ENCODE measurements at places on chromosomes 3 and 15. TPM values are rescaled to one million over a fixed set of nuclear protein-coding genes. Genes with fewer than 3 reads are reported as not detected.

PPP4R2 gene
- 39.4 TPM for total RNA-seq

ADAMTS7 gene
- 27.4 TPM for total RNA-seq

ZNF80 gene
- total RNA-seq, result not detected

GABRR3 gene
- total RNA-seq, result not detected

COL6A5 gene
- total RNA-seq, result not detected

IGSF11 gene
- not detected for total RNA-seq

CACNA2D2 gene
- 0.55 TPM for total RNA-seq

DNA sequence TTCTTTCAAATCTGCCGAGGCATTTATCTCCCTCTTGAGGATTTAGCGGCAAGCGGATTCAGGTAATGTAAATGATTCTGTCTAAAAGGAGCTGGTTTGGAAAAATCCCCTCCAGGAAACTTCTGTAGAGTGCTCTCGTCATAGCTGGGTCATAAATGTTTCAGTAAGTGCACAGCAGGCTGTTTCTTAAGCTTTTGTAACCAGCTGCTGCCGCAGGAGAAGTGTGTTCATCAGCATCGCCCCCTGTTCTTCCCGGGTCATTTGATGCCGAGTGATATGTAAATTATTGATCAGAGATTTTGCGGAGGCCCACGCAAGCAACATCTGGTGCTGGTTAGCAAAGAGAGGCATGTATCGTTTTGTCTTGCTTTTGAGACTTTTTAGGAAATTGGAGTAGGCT lies 53.1 kb downstream of the DNASE1L3 start:
- DNase-seq, result no peak

- no peak for DNase-seq
These were observed 28.5 kb downstream of the LIPC start for GRCh38 chr15:58460116-58460790.

GRCh38 chr3:28326458-28326926 lies 22.0 kb upstream of the ZCWPW2 start:
- no peak for DNase-seq

GRCh38 chr15:45331972-45332371 lies 46.4 kb downstream of the GATM start:
- DNase-seq, result no peak

DNA sequence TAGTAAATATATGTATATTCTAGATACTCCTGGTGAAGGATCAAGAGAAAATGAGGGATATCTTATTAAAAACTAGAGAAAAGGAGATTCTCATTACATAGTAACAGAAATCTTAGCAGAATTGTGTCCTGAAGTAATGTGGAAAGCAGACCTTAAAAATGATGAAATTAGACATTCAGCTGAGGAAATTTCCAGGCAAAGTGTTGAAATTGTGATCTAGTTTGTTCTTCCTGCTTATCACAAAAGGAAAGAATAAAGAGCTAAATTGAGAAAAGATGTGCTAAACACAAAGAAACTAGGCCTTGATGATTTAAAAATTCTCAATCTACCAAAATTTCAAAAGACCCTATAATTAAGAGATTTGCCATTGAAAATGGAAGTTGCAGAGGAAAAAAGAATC lies 362.6 kb upstream of the PLSCR5 start:
- no peak for DNase-seq

DNA sequence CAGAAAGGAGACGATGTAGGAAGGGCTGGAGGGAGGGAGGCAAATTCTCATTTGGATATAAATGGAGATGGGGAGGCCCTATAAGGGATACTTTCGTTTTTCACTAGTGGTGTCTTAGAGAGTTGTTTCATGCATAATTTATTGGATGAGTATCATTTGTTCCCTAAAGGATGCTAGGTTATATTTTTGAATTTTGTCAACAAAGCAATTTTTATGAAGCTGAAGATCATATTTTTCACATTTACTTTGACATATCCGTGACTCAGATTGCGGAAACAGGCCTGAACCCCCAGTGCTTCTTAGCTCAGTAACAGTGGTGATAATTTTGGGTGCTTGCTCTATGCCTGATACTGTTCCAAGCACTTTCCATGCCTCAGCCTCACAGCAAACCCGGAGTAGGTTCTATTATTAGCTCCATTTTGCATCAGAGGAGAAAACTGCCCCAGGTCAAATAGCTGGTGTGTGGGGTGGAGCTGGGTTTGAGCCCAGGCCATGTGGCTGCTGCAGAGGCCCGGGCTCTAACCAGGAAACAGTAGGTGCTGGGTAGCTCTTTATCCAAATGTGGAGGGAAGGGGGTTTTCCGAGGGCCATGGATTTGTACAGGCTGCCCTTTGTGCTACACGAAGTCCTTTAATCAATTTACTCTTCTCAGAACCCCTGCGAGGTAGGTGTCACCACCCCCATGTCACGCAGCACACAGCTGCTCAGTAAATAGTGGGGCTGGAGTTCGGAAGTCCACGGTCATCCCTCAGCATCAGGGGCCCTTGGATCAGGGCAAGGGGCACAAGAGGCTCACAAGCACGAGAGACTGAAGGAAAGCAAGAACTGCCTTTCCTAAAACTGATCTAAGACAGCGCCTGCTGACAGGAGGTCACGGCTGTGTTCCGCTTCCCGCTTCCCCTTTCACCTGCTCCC lies 99.1 kb downstream of the SLC49A4 start:
- no peak for DNase-seq

DNA sequence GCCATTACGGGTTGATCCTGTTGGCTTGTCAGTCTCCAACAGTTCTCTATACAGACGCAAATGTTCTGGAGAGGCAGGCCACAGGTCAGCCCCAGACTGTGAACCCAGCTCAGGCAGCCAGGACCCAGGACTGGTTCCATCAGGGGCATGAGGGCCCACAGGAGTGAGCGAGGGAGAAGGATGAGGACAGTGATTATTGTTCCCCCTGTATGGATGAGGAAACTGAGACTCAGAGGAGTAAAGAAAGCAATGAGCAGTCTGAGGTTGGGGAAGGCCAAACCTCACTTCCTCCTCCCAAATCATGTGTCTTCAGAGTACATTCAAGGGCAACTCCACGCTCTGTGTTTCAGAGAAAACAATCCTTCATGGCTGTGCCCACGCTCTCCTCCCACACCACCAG lies 121.9 kb downstream of the RPLP1 start:
- no peak for DNase-seq

- peak; percentile 98 for DNase-seq
These were observed 44.0 kb downstream of the SMAD3 start for GRCh38 chr15:67109141-67110034.

- DNase-seq, result no peak
These were observed 6.8 kb downstream of the VILL start for GRCh38 chr3:37997342-37997741.

- DNase-seq, result no peak
These were observed 89.3 kb downstream of the DIPK2A start for GRCh38 chr3:144060881-144061280.

DNA sequence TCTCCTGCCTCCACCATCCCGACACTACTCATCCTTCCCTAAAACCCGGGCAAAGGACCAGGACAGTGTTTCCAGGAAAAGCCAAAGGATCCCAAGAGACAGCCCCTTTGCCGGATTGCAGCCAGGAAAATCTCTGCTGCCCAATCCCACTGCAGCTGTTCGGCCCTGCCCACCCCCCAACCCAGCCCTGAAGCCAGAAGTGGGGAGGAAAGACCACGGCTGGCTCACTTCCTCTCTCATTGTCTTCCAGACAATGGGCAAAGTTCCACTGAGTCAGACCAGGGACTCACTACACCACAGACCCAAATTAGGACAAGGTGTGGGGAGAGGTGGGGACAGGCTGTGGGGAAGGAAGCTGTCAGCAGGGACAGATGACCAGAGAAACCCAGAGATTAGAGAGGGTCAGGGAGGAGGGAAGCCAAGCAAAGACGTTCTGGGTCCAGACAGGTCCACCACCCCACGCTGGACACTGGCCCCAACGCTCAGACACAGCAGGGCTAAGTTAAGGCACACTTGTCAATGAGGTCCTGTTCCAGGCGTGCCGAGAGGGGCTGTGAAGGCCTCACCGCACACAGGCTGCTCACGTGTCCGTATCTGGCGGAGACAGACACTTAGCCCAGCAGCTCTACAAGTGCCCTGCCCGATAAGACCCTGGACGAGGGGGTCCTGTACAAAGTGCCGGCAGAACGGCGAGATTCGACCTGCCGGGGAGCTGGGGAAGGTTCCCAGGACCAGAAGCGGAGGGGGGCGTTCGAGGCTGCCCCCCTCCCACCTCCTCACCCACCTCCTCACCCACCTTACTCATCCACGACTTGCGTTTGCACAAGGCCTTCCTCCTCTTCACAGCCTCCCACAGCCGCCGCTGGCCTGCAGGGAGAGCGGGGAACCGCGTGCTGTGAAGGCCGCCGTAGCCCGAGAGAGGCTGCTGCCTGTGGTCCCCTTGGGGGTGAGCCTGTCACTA lies 21.9 kb downstream of the TNK2 start:
- DNase-seq, result no peak

- no peak for DNase-seq
These were observed 358.1 kb downstream of the CNTN4 start for GRCh38 chr3:2456788-2457187.

- DNase-seq, result no peak
These were observed 18.1 kb upstream of the VGLL4 start for GRCh38 chr3:11661827-11662226.

DNA sequence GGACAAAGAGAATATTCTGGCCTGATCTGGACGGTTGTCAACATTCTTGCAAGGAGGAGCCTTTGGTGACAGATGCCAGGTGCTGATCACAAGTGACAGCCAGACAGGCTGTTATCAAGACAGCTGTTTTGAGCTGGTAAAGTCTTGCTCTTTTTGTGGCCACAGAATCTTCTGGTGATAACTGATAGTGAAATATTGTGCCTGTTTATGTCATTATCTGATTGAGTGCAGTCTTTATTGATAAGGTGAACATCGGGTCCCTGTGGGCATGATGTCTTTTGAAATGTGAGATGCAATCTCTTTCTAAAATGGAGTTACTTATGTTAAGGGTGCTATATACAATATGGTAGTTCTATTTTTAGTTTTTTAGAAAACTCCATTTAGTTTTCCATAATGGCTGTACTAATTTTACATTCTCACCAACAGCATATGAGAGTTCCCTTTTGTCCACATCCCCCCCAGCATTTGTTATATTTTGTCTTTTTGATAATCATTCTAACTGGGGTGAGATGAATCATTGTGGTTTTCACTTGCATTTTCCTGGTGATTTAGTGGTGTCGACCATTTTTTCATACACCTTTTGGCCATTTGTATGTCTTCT lies 10.7 kb downstream of the CEP63 start:
- no peak for DNase-seq

- DNase-seq, result peak; percentile 49
These were observed 131.6 kb downstream of the AQP9 start for GRCh38 chr15:58269455-58270414.

DNA sequence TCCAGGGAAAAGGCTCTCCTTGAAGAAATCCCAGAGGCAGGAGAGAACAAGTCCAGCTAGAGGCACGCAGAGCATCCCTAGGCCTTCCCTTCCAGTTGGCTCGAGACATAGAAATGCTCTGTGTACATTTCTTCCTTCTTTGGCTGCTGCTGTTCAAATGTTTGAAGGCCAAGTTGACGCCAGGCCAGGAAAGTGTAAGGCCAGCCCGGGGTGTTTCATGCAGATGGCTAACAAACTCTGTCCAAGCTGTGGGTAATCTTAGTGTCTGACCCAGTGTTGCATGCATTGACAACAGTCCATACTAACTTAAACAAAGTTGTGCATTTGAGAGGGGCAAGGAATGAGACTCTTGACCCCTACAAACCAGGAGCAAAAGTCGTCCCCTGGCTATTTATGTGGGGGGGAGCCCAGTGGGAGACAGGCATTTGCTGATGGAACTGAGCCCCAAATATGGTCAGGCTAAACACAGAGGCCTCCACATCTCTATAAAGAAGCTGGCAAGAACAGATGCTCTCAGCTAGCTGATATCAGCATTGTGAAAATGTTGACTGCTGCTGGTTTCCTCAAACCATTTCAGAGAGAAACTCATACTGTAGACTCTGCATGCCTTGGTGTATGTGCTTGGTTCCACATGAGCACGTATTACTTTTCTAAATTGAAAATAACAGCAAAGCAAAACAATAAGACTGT lies 139.5 kb downstream of the ADAMTS9 start:
- no peak for DNase-seq

GRCh38 chr3:171614318-171614921 lies 154.2 kb upstream of the TNIK start:
- DNase-seq, result no peak

DNA sequence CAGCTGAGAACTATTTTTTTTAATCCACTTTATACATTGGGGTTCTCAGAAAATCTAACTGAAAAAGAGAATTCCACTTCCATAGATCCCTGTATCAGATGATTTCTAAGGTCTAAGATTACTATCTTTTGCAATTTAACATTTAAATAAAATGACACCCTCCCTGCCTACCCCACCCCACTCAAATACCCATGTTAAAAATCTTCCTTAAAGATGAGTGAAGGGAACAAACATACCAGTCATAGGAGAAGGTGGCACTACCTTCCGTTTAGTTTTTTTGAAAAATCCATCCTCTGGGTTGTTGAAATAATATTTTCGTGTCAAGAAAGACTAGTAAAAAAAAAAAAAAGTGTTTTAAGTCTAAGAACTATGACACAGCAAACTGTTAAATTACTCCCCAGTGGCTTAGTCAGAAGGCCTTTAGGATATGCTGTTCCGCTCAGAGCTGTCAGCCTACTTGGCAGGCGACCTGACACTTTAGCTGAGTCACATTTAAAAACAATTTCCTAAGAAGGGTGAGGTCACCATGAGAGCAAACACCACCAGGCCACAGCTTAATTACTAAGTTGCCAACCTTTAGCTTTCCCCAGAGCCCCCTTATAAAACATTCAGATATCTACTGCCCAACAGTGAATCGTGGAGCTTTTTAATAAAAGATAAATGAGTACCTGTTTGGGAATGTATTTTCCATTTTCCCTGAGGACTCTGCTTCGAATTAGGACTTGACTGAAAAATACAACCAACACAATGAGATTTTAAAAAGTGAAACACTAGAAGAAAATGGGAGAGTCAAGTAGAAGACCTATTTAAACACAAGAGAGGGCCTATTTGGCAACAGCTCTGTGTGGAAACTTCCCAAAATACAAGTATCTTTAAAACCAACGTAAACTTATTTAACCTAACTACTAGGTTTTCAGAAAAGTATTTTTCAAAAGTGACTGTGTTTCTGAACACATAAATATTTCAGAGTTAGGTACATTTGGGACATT lies 9.6 kb downstream of the EMC3 start:
- DNase-seq, result peak; percentile 96

DNA sequence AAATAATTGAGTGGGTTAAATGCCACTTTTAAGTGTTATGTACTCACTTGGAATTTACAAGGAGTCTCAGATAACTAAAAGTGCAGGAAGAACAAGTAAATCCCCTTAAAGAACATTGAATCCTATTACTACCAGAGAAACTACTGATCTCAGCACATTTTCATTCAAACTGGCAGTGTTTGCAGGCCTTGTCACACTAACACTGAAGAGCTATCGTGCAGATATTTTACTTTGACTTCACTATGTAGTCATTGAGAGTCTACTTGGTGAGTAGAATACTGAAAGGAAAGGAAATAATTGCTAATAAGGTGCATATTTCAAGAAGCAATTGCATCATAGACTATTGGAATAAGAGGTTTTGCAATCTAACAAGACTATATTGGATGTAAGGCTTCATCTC lies 721.4 kb upstream of the CBLB start:
- DNase-seq, result no peak

GRCh38 chr15:70512772-70513362 lies 250.5 kb downstream of the UACA start:
- DNase-seq, result no peak

- DNase-seq, result no peak
These were observed 106.6 kb downstream of the SSR3 start for GRCh38 chr3:156448300-156448699.

- DNase-seq, result no peak
These were observed 188.6 kb upstream of the TBL1XR1 start for GRCh38 chr3:177385831-177386301.

Data from kidney epithelial cell (primary cell).